ENCODE measurements at places on chromosomes 7 and 10.
A peak's percentile ranks its signal among the peaks of the same experiment; 100 is the strongest.

DNA sequence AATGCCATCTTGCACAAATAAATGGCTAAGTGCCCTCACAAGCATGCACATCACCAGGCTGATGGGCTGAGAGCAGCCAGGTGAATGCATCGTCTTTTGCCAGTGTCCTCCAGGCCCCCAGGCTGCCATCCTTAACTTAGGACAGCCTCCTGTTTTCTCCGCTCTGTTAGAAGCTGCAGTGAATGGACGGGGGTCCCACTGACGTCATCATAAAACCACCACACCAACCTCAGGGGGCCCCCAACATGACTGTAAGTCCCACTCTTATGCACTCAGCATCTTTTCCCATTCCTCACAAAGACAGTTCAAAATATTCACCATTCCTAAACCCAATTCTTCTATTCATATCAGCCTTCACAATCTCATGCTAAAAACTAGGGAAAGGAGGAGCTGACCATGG lies 34.4 kb downstream of the GLI3 start:
- DNase-seq = no peak

DNA sequence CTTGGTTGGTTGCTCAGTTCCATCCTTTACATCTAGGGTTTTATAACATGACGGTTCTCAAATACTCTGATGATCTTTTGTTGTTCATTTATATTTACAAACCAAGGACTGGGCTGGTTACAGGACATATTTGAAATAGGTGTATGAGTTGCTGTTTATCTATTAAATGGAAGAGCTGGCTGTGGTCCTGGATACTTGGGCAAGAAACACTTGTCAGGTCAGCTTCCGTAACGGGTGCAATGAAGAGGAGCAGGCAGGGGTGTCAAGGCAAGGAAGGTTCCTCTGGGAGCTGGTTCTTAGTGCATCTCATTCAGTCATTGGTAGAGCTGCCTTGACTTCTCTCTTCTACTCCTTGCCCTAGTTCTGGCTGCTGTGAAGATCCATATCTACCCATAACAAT lies 4.8 kb upstream of the TMEM26 start:
- no peak for DNase-seq

DNA sequence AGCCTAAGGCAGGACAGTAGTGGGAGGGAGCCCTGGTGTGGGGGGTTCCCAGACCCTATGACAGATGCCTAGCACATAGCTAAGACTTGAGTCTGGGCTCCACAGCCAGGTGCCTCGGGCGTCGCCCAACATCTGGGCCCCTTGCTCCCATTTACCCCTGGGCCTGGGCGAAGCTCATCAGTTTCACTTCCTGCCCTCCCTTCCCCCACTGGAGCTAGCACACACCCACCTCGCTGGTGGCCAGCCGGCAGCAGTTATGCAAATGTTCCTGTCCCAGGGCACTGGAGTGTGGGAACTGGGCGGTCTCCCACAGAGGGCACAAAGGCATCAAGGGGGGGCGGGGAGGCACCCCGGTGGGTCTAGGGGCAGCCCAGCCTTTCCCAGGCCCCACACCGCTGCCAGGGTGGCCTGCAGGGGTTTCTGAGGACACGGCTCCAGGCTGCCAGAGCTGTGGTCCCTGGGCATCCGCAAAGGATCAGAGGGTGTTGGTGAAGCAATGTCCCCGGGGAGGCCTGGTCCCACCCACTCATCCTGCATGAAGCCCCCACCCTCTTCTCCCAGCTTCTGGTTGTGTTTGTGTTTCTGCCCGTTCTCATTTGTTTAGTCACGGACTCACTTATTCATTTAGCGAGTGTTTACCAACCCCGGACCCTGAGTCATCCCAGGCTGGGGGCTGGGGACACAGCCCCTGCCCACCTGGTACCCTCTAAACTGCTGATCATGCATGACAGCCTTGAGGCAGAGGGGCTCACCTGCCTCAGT lies 20.4 kb downstream of the SH2B2 start:
- DNase-seq = peak; percentile 39

- no peak for DNase-seq
Measured at GRCh38 chr7:28330384-28331070, 81.8 kb upstream of the CREB5 start.

All from head of caudate nucleus (tissue), 42 donors.